Fibroblast of villous mesenchyme (primary cell): ENCODE measurements at places on chromosomes 4 and X. TPM values are rescaled to one million over a fixed set of nuclear protein-coding genes. Genes with fewer than 3 reads are reported as not detected.

The RAB41 gene
- total RNA-seq, result not detected in 2 replicates

DNA sequence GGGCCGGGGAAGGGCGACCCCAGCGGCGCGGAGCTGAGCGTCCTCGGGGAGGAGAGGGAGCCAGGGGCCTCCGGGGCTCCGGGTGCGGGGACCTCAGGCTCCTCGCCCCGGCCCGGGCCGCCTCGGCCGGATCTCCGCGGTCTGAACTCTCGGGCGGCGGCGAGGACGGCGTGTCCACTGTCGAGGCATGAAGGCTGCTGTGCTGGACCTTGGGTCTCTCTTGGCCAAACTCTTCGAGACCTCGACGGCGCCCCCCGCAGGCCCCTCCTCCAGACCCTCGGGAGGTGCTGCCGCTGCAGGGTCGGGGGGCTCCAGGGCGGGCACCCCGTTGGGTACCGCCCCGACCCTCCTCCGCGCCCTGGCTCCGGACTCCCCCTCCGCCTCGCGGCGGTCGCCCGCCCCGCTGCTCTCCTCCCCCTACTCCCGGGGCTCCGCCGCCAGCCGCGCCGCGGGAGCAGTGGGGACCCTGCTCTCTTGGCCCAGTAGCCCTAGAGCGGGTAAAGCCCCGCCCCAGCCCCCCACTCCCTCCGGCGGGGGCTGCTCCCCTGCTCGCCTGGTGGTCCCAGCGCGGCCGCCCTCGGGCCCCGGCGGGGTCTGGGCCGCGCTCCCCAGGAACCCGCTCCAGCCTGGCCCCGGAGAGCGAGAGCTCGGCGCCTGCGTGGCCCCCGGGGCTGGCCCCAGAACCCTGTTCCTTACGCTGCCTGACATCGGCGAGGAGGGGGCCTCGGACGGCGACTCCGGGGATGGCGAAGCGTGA lies 564 bp downstream of the FAM149A start:
- no peak for DNase-seq

DNA sequence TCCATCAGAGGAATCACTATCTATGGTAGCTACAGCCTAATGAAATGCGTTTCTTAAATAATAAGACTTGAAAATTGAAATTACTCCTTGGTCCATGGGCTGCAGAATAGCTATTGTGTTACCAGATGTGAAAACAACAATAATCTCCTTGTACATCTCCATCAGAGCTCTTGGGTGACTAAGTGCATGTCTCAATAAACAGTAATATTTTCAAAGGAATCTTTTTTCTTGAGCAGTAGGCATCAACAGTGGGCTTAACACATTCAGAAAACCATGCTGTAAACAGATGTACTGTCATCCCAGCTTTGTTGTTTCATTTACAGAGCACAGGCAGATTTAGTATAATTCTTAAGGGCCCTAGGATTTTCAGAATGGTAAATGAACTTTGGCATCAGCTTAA lies 67.3 kb downstream of the GLUD2 start:
- DNase-seq, result no peak

GRCh38 chrX:65821721-65822496 lies 154.5 kb downstream of the MSN start:
- no peak for DNase-seq

DNA sequence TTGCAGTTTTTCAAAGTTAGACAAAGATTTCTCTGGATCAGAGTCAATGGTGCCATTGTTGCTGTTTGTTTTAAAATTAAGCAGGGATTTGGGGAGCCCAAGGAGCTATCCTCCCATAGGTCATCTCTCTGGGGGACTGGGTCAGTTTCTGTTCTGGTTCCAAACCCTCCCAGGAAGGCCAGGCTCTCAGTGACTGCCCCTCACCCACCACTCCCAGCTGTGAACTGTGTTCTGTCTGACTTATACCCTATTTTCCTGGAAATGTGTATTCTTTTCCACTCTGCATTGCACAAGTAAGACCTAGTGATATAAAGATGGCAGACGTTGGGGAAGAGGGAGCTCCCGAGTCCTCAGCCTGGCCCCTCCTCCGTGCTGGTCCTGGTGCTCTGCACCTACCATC lies 65.8 kb downstream of the NHS start:
- no peak for DNase-seq

- no peak for DNase-seq
Observed at GRCh38 chr4:172750910-172751309, 417.7 kb upstream of the GALNT7 start.

The HTT-AS gene
- total RNA-seq, result not detected in 2 replicates
